ENCODE measurements at places on chromosomes 7 and 10. TPM values are rescaled to one million over a fixed set of nuclear protein-coding genes. Genes with fewer than 3 reads are reported as not detected.

DNA sequence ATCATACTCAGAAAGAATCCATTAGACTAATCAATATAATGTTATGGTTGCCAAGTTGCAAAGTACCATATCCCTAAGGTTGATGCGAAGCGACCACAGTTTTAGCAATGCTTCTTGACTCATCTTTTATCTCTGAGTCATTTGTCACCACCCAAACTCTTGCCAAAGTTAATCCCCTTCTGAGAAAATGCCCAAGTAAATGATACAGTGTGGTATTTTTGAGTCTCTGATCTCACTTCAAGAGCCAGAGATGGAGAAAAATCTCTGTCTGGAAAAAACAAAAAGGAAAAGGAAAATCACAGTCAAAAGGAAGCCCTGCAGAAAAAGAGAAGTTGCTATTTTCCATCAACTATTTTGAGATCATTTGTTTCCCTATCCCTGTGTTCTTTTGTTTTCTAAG is 26.7 kb upstream of the OTUD1 start:
- no peak for DNase-seq

GRCh38 chr10:107966826-107967225 is 802.3 kb upstream of the SORCS1 start:
- DNase-seq, result no peak

DNA sequence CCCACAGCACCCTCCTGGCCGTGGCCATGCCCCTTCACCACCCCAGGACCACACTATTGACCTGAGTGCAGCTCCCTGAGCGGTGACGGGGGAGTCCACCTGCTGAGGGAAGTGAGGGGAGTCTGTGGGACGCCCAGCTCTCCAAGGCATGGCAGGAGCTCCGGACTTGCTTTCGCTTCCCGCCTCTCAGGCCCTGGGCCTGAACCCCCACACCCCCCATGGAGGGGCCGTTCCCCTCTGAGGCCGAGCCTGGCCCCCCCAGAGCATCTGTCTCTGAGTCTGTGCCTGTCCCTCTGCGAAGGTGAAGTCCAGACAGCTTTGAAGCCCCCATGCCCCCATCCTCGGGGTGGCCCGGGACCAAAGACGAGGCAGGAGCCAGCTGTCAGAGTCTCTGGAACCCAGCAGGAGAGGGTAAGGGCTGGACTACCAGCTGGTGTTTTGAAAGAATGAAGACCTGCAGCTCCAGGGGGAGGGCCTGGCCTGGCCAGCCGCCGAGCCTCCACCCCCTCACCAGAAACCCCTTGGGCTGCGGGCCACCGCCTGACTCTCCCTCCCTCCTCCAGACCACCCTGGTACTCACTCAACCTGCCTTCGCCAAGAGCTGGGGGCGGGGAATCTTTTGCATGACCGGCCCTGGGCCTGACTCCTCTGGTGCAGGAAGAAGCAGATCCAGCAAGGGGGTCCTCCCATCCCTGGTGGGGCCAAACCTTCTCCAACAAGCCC is 114.0 kb downstream of the PDGFA start:
- DNase-seq, result no peak

GRCh38 chr7:36408589-36408988 is 18.9 kb downstream of the ANLN start:
- DNase-seq, result no peak

DNA sequence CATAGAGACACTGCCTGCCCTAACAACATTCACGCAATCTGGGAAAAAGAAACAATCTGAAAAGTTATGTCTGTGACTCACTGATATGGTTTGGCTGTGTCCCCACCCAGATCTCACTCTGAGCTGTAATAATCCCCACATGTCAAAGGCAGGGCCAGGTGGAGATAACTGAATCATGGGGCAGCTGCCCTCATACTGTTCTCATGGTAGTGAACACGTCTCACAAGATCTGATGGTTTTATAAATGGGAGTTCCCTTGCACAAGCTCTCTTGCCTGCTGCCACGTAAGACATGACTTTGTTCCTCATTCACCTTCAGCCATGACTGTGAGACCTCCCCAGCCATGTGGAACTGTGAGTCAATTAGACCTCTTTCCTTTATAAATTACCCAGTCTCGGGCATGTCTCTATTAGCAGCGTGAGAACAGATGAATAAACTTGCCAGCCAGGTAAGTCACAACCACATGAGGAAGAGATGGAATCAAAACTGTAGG is 341.5 kb upstream of the AOAH start:
- no peak for DNase-seq

DNA sequence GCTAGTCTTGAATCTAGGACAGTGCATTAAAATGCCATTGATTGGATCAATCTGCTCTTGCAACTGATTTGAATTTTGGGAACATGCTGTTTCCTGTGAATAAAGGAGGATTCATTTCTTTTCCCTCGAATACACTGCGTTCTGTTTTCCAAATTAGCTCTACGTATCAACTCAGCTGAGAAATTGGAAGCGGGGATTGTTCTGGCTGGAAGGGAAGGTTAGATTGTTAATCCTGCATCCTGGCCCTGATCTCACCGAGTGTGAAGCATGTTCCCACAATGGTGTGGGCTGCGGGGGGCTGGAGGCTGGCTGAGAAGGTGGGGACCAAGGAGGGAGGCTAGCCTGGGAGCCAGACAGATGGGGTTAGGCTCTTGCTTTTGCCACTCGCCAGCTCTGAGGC is 17.6 kb downstream of the HTRA1 start:
- DNase-seq, result no peak

DNA sequence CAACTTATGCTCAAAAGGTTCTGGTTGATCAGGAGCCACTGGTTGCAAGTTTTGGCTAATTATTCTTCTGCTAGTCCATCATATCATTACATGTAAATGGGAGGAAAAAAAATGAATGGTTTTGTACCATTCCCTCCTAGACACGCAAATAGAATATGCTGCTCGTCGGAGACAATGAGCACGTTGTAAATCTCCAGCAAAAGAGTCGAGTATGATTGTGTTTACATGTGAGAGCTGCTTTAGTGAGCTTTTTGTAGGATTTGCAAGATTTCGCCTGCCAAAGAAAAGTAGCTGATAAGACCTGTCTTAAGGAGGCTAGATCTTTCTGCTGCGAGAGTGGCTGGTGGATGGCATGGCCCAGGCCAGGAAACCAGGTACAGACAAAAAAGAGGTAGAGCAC is 109.0 kb downstream of the ZMYND11 start:
- no peak for DNase-seq

GRCh38 chr7:128100949-128101713 is 69.9 kb upstream of the LRRC4 start:
- DNase-seq, result no peak

GRCh38 chr7:142030294-142030693 is 34.6 kb downstream of the MGAM start:
- DNase-seq, result no peak

DNA sequence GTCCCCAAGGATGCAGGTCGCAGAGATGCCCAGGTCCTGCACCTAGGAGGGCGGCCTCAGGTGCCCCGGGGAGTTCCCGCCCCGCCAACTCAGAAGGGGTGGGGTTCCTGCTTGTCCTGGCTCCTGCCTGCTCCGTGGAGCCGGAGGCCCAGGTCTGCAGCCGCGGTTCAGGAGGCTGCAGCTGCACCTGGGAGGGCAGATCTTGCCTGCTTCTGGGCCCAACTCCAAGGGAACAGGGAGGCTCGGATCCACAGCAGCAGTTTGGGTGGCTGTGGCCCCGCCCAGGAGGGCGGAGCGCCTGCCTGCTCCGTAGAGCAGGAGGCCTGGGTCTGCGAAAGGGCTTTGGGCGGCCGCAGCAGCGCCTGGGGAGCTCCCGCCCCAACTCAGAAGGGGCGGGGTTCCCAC is 108.2 kb upstream of the EGR2 start:
- no peak for DNase-seq

DNA sequence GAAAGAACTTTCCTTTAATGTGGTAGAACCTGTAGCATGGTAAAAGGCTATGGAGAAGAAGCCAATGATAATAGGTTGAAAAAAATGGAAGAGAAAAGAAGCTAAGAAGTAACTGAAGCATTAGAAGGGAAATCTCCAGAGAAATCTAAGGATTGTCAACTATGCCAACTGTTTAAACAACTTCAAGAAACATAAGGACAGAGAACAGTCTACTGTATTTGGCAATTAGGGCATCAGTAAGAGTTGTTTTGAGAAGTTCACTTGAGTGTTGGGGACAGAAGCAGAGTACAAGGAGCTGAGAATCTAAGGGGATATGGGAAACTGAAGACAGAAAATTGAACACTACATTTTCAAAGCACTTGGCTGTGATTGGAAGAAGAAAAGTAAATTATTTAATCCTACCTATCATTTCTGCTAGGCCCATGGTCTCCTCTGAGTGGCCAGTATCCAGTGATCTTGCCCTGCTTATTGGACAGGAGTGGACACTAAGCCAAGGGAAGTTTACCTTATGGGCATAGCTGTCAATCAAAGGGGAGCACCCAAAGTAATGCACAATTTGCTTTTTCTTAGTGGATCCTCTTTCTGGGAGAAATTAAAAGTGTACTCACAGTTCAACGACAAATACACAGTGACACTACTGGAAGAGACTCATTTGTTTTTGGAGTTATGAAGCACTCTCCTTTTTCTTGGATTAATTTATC is 56.4 kb upstream of the CCDC71L start:
- no peak for DNase-seq

GRCh38 chr10:96585736-96586418 is 935 bp downstream of the TM9SF3 start:
- no peak for DNase-seq

DNA sequence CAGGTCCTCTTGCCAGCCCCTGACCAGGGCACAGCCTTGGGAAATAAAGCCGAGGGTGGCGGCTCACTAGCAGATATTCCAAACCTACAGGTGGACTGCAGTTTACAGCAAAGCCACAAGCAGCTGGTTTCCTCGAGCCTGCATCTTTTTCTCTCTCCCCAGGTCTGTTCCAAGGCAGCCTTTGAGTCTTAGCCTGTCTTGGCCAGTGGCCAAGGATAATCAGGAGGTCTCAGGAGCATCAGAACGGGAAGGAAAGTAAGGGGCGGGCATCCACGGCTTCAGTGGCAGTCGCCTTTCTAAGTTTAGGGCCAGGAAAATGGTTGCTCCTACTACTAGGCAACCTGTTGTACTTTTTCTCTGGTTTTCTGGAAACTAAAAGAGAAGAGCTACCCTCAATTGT is 219.7 kb upstream of the ZMIZ1 start:
- no peak for DNase-seq

- DNase-seq, result no peak
Measured at GRCh38 chr10:122544493-122544892, 16.1 kb upstream of the DMBT1 start.

GRCh38 chr10:42951486-42952251 is 125.2 kb upstream of the RET start:
- DNase-seq, result no peak

GRCh38 chr10:126908729-126909128 is 3.5 kb downstream of the DOCK1 start:
- no peak for DNase-seq

GRCh38 chr7:34096198-34096651 is 190.9 kb downstream of the BMPER start:
- DNase-seq, result no peak

DNA sequence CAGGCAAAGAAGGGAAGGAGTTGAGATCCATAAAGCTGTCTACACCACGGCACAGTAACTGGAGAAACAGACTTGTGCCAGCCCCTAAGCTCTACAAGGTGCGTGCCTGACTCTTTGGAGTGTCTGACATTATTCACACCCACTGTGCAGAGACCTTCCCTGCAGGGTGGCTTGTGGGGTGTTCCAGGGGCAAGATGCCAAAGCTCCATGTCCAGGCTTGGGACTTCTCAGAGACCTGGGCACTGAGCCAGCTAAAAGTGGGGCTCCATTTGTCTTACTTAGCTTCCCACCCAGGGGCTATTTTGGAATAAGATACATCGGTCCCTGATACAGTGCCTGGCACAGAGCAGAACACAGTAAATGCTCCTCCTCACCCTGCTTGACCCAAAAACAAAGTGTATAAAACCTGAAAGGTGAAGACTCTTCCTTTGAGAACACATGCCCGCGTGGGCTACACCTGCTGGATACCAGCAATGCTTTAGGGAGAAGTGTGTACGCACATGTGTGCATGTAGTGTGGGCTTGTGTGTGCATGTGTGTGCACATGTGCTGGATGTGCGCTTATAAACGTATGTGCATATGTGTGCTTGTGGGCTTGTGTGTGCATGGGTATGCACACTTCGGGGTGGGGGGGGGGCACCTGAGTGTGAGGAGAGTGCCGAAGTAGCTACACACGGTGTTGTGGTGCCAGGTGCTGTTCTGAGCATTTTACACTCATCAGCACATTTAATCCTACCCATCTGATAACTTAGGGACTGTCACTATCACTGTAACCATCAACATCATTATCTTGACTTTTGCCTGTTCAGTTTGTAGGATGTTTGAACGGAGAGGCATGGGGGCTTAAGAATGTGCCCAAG is 143.0 kb downstream of the ARHGAP22 start:
- no peak for DNase-seq

DNA sequence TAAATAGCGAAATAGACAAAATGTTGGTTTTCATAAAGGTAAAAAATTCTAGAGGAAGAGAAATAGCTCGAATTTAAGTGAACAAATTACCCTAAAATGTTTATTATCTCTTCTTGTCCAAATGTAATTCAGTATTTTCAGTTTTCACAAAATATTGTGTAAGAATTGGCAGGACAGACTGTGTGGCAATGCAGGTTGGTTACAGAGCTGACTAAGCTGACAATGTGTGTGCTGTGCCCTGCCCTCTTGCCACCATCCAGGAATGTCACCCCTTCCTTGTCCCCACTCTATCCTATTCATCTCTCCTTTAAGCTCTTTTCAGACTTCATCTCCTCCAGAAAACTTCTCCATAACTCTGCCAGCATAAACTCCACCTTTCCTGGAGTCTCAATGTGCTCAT is 46.1 kb downstream of the COL28A1 start:
- no peak for DNase-seq

Gene ITGA8
- total RNA-seq, result not detected

Gene CRYGN
- total RNA-seq, result not detected

Gene CYP2C8
- total RNA-seq, result not detected

Gene SRI
- total RNA-seq, result 214 TPM

Gene RHBDD2
- total RNA-seq, result 16.5 TPM

Gene ADRB1
- total RNA-seq, result 0.13 TPM

Gene TLX1
- 0.60 TPM for total RNA-seq
